Naive thymus-derived CD8-positive, alpha-beta T cell (primary cell): ENCODE measurements at places on chromosomes 1 and 21.
A peak's percentile ranks its signal among the peaks of the same experiment; 100 is the strongest.

DNA sequence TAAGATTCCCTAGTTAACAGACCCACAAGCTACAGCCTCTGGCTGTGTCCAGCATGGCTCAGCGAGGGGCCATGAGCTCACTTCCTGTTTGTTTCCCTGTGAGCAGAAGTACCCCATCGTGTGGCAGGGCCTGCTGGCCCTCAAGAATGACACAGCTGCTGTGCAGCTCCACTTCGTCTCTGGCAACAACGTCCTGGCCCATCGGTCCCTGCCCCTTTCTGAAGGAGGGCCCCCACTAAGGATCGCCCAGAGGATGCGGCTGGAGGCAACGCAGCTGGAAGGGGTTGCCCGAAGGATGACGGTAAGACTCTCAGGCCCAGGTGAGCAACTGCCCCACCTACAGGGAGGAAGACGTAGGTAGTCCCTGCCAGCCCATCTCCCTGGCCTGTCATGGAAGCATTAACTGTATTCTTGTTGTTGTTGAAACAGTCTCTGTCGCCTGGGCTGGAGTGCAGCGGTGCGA lies 38.2 kb downstream of the ZBTB17 start:
- no peak for DNase-seq

GRCh38 chr1:59475737-59476136 lies 178.8 kb downstream of the FGGY start:
- DNase-seq, result no peak

DNA sequence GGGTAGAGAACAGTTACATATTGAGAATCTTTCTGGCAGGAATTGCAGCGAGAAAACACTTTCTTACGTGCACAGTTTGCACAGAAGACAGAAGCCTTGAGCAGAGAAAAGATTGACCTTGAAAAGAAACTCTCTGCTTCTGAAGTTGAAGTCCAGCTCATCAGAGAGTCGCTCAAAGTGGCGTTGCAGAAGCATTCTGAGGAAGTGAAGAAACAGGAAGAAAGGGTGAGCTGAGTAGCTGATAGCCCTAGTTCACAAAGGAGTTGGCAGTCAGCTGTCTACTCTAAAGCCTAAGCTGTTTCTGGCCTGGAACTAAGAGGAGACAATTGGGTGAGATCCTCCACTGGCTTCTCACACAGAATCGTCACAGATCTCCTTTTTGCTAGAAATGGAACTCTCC lies 20.3 kb upstream of the SH3BGRL3 start:
- DNase-seq, result no peak

DNA sequence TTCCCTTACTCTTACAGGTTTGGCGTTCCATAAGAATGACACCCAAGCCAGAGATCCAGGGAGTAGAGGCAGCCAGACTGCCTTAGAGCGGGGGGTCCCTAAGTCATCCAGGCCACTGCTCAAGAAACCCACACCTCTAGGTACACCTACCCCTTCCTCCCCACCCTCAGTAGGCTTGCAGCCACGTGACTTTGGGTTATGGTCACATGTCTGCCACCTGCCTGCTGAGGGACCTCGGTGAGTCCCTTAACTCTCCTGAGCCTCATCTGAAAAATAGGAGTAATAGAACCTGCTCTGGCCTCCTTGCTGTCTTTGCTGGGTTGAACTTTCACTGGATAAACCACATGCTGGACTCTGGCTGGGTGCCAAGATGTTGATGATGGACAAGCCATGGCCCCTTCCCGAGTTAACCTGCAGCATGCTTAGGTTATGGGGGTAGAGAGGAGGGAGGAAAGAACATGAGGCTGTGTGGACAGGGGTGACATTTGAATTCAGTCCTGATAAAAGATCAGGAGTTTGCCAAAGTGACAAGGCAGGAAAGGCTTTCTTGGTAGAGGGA lies 4.5 kb downstream of the RPS6KA1 start:
- no peak for DNase-seq

- no peak for DNase-seq
These were observed 43.2 kb downstream of the TMCO4 start for GRCh38 chr1:19756480-19756879.

GRCh38 chr1:17874231-17874630 lies 119.1 kb downstream of the ACTL8 start:
- DNase-seq, result no peak

- no peak for DNase-seq
These were observed 55.0 kb upstream of the HMCN1 start for GRCh38 chr1:185679220-185679619.

GRCh38 chr1:227885648-227886502 lies 61.9 kb downstream of the WNT9A start:
- no peak for DNase-seq

DNA sequence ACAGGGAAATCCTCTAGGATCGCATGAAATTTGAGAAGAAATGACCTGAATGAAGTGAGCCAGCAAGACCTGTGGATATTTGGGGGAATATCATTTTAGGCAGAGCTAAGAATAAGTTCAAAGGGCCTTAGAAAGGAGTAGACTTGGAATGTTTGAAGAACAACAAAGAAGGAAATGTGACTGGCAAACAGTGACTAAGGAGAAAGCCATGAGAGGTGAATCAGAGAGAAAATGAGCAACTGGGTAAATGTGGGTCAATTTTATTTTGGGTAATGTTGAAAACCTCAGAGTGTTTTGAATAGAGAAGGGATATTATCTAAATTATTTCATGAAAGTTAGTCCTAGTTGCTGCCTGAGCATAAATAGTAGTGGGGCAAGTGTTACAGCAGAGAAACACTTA lies 672.8 kb downstream of the LMO4 start:
- no peak for DNase-seq

GRCh38 chr1:95043141-95043980 lies 29.4 kb downstream of the ALG14 start:
- peak; percentile 76 for DNase-seq

GRCh38 chr1:246798606-246799496 lies 74.6 kb downstream of the SCCPDH start:
- DNase-seq, result no peak

GRCh38 chr1:7852804-7853683 lies at the start of gene UTS2:
UTS2 (minus strand) TSS chr1:7853065; CDS start chr1:7853003, 62 bp downstream.
- no peak for DNase-seq

DNA sequence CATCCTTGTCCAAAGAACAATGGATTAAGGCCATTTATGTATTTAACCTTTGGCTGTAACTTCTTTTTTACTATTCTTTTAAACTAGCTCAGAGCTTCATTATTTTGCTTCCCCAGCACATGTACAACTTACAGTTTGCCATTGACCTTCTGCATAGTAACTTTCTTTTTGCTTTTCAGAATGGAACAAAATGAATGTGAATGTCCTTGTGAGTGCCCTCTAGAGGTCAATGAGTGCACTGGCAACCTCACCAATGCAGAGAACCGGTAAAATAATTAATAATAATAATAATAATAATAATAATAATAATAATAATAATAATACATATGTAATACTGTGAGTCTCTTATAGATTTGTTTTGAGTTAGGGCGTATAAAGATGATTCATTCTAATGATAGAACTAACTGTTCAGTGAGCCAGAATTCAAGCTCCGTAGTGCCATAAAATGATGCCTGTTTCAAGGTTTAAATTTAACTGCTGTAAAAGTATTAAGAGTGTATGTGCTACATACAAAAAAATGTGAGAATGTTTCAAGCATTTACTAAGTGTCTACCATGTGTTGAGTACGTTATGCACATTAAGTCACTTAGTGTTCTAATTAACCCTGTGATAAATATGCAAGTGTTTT lies 69.0 kb upstream of the RAVER2 start:
- no peak for DNase-seq

DNA sequence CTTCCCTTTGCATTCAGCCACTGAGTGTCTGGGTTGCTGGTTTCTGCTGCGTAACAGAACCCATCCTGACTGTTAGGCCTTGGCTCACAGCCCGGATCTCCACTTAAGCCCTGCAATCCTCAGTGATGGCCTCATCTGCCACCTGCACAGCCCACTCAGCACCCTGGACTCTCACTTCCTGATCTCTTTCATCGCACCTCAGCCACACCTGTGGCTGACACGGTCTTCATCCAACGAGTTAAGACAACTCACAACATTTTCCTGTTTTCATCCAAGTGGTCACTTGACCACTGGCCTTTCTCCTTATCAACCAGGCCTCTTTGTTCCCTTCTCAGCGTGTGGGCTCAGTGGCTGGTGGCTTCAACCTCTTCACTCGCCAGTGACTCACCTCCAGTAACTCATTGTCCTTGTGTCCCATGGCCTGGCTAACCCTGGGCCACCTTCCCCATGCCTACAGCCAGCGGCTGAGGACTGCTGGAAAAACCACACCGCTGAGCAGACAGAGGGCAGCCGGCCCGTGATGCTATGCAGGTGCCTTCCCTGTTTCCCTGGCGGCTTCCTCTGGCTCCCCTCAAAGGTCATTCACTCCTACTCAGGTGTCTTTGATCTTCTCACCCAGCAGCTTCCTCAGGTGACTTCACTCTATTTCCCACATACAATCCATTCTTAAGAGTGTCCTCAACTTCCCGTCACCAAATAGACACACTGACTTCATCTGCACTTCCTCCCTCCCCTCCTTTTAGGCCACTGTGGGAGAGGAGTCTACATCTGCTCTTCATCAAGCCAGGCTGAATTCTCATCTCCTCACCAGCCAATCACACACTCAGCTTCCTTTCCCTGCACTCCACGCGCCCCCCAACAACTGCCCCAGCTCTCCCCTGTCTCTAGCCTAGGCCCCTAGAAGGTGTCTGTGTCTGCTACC lies 19.9 kb upstream of the EDN2 start:
- no peak for DNase-seq

DNA sequence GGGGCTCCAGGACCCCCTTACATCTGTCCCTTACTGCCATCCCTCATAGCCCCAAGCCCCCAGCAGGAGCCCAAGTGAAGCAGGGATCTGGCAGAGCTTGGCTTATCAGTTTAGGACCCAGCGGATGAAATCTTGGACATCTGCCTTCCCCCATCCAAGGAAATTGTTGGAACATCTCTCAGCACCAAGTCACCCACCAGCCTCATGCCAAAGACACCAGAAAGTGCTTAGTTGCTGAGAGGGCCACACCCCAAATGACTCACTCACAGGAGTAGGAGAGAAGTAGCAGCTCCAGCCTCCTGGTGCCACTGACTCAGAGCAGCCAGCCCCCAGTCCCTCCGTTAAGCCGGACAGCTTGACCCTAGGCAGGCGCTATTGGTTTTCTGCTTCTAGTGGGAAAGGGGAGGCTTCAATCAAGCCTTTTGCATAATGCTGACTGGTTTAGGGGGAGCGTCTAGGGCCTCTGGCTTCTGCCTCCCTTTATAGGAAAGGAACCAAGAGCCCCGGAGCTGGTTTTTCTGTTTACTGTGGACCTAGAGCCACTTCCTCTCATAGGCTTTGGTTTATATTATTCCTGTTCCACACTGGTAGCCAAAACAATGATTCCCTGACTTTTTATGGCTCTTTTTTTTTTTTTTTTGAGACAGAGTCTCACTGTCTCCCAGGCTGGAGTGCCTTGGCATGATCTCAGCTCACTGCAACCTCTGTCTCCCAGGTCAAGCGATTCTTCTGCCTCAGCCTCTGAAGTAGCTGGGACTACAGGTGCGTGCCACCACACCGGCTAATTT lies 114.2 kb upstream of the IPO9 start:
- no peak for DNase-seq

DNA sequence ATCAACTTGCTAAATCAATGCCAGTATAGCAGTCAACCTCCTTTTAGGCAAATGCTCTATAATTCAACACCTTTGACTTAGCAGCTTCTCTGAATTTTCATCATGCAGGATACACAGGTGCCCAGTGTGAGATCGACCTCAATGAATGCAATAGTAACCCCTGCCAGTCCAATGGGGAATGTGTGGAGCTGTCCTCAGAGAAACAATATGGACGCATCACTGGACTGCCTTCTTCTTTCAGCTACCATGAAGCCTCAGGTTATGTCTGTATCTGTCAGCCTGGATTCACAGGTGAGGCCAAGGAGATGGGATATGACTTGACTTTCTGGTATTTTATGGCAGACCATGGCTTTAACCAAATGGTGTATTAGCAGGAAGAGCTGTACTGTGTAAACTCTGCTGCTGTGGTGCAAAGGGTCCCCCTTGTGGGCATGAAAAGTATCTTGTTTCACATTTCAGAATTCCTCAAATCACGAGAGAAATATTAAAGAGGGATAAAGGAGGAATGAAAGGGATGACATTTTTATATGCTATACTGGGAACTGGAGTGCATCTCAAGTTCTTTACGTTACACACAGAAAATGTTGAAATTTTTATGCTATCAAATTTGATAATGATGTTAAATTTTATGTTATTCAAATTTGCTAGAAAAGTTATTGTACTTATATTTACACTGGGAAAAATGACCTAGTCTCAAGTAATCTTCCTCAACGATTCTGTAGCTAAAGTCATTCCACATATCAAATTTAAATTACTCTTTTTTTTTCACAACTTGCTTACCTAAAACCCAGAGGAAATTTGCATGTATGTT lies 88.9 kb downstream of the CRB1 start:
- peak; percentile 32 for DNase-seq

GRCh38 chr1:38071312-38072256 lies 25.0 kb upstream of the POU3F1 start:
- no peak for DNase-seq

- DNase-seq, result no peak
These were observed 75.2 kb downstream of the BEND5 start for GRCh38 chr1:48701445-48701844.

- DNase-seq, result no peak
These were observed 8.0 kb downstream of the MRPS14 start for GRCh38 chr1:175015243-175015642.

GRCh38 chr1:83910461-83910860 lies 88.5 kb downstream of the TTLL7 start:
- no peak for DNase-seq
